ENCODE measurements at places on chromosomes 6 and 20. TPM values are rescaled to one million over a fixed set of nuclear protein-coding genes. Genes with fewer than 3 reads are reported as not detected.

SLC22A1 gene
- not detected for total RNA-seq

BTNL2 gene
- not detected for total RNA-seq

PI16 gene
- total RNA-seq = not detected

RBM12 gene
- total RNA-seq = 34.0 TPM

CCN5 gene
- not detected for total RNA-seq

SEMG1 gene
- total RNA-seq = not detected

NPBWR2 gene
- not detected for total RNA-seq

MYLK4 gene
- total RNA-seq = under 0.01 TPM

HRH3 gene
- total RNA-seq = not detected

CDH4 gene
- 13.8 TPM for total RNA-seq

MDFI gene
- total RNA-seq = not detected

SAPCD1 gene
- total RNA-seq = 1.8 TPM

ADAT2 gene
- total RNA-seq = 2.3 TPM

MAFB gene
- 0.71 TPM for total RNA-seq

WFDC9 gene
- not detected for total RNA-seq

BFSP1 gene
- total RNA-seq = 2.3 TPM

NKX2-2 gene
- not detected for total RNA-seq
